ENCODE measurements at places on chromosomes 6 and 20.

DNA sequence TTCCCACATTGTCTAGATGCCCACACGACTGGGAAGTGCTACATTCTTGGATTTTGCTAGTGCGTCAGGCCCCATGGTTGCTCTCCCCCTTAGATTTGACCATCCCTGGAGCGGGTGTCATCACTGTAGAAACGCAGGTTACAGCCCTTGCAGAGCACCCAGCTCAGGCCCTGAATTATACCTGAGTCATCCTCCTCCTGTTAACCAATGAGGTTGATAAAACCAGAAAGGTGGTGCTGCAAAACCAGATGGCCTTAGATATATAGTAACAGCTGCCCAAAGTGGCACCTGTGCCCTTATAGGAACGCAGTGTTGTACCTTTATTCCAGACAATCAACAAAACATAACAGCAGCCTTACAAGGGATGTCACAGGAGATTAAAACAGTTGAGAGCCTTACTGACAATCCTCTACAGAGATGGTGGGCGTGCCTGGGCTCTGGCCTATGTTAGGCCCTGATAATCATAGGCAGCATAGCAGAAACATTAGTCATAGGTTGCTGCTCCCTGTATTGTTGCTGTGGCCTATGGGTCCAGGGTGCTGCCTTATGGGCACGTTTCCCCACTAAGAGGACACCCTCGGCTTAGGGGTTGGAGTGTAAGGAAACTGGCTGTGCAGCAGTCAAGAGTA, 33.6 kb upstream of the HSF2 start:
- no peak for DNase-seq

DNA sequence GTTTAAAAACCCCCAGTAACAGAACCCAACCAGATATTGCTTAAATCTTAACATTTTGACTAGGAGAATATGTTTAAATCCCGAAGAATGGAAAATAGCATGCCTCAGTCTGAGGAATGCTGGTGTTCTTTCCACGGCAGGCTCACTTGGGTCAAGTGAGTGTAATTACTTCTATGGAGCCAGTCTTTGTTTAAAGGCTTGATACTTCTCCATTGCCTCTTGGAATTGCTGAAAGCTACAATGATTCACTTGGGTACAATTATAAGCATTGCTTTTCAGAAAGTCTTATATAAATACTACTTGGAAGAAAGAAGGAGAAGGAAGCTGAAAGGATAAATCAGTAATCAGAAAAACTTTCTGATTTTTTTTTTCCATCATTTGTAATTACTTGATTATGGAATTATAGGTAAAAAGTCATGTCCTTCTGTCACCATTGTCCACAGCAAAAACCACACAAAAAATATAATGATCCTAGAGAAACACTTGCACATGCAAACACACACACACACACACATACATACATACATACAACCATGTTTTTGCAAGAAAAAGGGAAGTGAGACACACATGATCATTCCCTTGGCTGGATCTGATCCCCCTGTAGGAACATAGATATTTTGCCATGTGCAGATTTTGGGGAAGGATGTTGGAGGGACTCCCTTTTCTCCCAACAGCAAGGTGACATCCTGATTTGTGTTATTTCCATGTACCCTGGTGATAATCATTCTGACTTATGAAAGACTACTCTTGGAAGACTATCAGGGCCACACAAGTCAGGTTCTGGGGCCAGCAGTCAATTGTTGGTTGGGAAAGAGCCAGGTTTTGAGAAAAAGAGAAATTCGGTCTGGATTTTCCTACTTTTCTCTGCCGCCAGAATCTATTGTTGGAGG, 396.0 kb upstream of the BTBD3 start:
- DNase-seq = no peak

DNA sequence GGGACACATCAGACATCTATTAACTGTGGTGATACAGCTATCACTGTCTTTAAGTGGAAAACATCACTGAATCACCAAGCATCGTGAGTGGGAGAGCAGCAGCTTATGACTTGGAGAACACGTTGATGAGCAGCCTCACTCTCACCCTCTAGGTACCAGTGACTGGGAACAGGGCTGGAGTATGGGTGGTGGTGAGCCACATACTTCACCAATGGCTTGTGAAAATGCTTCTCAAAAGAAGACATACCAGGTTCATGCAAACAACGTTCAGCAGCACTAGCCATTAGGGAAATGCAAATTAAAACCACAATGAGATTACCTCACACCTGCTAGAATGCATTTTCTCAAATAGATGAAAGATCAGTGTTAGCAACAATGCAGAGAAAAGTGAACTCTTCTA, 25.3 kb downstream of the SNX5 start:
- DNase-seq = no peak

DNA sequence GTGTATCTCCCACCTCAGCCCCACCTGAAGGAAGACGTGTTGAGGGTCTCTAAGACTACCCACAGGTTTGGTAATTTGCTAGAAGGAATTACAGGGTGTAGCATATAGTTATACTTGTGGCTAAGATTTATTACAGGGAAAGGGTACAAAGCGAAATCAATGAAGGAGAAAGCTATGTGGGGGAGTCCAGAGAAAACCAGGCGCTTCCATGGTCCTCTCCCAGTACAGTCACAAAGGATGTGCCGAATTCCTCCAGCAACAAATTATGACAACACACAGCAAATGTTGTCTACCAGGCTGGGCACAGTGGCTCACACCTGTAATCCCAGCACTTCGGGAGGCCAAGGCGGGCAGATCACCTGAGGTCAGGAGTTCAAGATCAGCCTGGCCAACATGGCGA, 64.1 kb upstream of the TGM3 start:
- DNase-seq = no peak

- no peak for DNase-seq
Observed at GRCh38 chr6:32188381-32189068, 1.5 kb downstream of the PBX2 start.

DNA sequence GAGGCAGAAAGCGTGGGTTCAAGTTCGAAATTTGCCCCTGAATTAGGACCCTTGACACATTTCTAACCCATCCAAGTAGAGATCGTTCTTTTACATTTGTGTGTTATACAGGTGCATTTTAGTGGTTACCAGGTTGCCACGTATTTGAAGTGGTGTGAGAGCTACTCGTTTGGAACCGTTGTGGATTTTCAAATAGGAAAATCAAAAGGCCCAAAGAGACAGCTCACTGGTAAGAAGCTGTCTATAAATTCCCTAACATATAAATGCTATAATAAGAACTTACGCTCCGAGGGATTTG, 1.6 kb upstream of the REV3L start:
- DNase-seq = no peak
